Psoas muscle (tissue), 8 donors: ENCODE measurements at places on chromosomes 5 and 9.

DNA sequence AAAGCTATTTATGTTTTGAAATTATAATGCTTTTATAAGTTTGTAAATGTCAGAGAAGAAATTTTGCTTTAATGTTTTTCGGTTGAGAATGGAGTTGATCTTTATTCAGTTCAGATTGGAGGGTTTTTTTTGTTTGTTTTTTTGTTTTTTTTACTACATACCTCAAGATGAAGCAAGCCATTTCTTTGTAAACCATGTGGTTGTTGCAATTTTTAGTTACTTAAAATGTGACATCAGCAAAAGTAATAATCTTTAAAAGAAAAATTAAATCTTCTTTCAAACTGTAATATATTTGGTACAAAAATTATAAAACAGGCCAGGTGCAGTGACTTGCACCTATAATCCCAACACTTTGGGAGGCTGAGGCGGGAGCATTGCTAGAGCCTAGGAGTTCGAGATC lies 102.6 kb downstream of the CDC42SE2 start:
- no peak for DNase-seq

- DNase-seq = no peak
Measured at GRCh38 chr9:126587187-126588185, 26.2 kb upstream of the LMX1B start.

DNA sequence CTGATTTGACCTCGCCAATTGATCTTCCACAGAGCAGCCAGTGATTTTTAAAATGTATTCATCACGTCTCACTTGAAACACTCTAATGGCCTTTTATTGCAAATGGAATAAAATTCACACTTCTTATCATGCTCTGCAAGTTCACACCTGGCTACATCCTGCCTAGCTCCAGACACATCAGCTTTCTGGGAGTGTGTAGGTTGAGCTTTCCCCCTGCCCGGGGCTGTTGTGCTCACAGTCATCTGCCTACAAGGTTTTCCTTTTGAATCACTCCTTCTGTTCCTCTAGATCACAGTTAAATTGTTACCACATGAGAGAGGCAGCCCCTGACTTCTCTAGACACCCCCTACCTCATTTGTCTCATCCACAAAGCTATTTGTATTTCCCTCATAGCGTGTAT lies 674.5 kb downstream of the PRELID2 start:
- no peak for DNase-seq

DNA sequence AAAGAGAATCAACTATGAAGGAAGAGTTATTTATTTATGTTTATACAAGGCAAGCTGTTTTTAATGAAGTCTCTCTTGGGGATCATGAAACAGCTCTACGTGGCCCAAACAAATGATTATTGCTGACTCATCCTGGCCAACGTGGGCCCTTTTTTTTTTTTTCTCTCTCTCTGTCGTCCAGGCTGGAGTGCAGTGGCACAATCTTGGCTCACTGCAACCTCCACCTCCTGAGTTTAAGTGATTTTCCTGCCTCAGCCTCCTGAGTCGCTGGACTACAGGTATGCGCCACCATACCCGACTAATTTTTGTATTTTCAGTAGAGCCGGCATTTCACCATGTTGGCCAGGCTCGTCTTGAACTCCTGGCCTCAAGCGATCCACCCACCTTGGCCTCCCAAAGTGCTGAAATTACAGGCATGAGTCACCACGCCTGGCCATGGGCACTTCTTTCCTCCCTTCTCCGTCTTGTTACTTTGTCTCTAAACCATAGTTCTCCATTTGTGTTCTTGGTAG lies 98.3 kb downstream of the BASP1 start:
- no peak for DNase-seq

GRCh38 chr5:136311999-136312398 lies 53.3 kb downstream of the TRPC7 start:
- no peak for DNase-seq

DNA sequence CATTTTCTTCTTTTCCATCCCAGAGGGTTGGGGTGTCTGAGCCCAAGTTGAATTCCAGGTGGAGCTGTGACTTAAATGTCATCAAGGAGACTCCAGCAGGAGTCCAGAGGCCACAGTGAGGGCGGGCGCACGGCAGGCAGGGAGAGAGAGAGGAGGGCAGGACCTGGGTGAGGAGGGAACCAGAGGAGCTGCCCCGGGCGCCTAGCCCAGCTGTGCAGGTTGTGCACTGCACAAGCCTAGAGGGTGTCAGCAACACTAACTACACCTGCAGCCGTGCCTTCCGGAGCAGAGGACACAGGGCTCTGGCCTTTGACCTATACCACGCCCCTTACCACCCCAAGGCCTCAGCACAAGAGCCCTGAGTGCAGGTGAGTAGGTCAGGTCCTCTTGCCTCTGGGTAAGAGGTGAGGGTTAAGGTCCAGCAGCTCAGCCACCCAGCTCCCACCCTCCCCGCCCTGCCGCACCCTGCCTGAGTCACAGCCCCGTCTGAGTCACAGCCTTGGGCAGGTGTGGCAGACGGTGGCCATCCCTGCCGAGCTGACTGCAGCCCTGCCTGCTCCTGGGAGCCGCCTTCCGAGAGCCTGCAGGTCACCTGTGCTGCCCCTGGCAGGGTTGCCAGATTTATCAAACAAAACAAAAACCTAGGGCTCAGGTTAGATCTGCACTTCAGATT lies 6.4 kb upstream of the AGPAT2 start:
- no peak for DNase-seq

- no peak for DNase-seq
Measured at GRCh38 chr9:71741926-71742648, 26.2 kb downstream of the CEMIP2 start.

- no peak for DNase-seq
Measured at GRCh38 chr9:91127653-91128052, 234.1 kb downstream of the AUH start.

DNA sequence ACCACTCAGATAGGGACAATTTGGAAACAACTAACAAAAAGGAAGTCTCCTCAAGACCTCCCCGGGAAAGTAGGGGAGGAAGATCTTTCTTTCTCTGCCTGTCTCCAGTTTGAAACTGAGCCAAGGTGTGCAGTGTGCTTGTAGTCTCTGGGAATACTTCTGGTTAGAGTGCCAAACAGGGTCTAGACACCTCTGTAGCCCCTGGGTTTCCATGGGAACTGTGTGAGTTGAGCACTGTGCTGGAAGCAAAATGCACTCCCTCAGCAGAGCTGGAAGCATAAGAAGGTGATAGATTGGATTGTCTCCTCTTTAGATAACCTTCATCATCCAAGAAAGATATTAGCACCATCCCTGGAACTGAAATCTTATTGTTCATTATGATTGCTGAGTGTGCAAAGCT lies 129.2 kb upstream of the TNPO1 start:
- DNase-seq = no peak

DNA sequence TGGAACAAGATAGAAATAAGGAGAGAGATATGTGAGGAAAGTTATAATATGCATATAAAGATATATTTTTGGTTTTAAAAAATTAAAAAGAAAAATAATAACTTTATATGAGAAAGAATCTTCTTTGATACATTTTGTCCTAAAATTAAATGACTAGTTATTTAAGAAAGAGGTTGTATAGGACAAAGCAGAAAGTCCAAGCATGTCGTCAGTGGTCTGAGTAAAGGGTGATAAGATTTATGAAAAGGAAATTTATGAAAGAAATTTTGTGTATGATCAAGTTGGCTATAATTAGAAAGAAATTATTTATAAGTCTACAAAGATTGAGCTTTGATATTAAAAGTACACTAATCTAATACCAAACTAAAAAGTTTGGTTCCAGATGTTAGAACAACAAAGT lies 32.0 kb downstream of the GTF3C4 start:
- no peak for DNase-seq

DNA sequence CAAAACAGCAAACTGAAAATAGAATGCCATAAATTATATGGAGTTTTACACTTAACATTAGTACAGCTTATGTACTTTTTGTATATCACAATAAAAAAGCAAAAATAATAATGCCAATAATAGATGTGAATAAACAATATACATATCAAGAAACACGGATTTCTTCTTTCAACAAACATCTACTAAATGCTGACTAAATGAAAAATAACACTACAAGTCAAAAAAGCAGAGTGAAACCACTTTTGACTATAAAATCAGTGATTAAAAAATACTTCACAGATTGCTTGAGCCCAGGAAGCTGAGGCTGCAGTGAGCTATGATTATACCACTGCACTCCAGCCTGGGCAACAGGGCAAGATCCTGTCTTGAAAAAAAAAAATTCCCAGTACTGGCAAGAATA lies 32.2 kb downstream of the FANCC start:
- DNase-seq = no peak

- DNase-seq = no peak
Measured at GRCh38 chr5:173734716-173735115, 118.3 kb upstream of the BOD1 start.

GRCh38 chr5:123855609-123856008 lies 343.6 kb downstream of the CSNK1G3 start:
- DNase-seq = no peak

- DNase-seq = peak; percentile 52
Measured at GRCh38 chr9:133955821-133956411, 36.2 kb downstream of the VAV2 start.

DNA sequence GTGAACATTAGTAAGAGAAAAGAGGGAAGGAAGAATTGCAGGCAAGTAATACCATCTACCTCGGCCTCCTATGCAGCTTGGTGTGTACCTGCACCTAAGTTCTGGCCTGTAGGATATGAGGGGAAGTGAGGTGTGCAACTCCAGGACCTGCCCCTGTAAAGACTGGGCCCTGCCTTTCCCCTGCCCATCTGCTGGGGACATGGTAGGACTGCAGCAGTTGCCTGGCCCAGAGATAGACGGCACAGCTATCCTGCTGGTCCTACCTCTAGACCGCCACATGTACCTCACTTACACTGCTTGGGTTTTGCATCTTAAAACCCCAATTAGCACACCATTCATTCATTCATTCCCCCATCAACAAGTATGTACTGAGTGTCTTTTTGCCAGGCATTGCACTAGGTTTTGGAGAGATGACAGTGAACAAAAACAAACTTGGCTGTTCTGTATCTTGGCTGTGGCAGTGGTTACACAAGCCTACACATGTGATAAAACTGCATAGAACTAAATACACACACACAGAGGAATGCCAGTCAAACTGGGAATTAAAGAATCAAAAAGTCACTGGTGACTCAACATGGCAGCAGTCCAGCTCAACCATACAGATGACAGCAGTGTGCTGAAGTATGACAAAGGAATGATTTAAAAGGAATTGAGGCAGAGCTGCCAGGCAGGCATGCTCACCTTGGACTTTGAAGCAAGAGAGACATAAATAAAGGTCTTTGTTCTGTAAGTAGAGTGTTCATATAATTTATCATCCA lies 23.3 kb upstream of the MGAT1 start:
- peak; percentile 58 for DNase-seq

DNA sequence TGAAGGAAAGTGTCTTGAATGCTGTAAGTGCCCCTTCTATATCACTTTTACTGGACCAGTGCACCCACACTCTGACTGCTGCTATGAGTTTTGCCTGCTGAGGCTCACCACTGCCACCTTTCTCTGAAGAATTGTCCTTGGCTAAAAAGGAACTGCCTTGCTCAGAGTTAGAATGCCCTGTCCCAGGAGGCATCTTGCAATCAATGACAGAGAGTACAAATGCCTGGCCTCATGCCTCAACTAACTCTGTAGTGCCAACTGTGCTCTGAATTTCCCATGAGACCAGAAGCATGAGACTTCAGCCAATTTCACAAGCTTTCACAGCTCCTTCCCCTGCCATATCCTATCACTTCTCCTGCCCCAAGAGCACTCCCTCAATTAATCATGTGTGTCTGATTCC lies 569.7 kb downstream of the ZNF608 start:
- DNase-seq = no peak

GRCh38 chr5:77396017-77396416 lies 96.1 kb downstream of the WDR41 start:
- DNase-seq = no peak

DNA sequence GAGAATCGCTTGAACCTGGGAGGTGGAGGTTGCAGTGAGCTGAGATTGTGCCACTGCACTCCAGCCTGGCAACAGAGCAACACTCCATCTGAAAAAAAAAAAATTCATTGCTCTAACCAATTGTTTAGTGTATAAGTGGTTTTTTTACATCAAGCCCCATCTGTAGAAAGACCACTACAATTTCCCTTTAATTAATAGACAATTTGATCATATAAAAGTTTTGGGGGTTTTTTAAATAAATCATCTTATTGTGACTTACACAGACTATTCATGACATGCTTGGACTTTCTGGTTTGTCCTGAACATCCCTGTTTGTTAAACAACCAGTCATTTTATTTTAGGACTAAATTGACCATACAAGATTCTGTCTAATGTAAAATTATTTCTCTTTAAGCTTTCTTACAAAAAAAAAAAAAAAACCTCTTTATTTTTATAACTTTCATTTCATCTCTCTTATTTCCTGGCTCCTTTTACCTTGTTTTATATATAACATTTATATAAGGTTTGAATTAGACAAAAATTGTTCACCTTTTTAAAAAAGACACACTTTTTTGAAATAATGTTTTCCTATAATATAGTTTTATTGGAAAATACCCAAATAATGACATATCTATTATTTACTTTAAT lies 9.8 kb upstream of the FANCC start:
- DNase-seq = no peak

DNA sequence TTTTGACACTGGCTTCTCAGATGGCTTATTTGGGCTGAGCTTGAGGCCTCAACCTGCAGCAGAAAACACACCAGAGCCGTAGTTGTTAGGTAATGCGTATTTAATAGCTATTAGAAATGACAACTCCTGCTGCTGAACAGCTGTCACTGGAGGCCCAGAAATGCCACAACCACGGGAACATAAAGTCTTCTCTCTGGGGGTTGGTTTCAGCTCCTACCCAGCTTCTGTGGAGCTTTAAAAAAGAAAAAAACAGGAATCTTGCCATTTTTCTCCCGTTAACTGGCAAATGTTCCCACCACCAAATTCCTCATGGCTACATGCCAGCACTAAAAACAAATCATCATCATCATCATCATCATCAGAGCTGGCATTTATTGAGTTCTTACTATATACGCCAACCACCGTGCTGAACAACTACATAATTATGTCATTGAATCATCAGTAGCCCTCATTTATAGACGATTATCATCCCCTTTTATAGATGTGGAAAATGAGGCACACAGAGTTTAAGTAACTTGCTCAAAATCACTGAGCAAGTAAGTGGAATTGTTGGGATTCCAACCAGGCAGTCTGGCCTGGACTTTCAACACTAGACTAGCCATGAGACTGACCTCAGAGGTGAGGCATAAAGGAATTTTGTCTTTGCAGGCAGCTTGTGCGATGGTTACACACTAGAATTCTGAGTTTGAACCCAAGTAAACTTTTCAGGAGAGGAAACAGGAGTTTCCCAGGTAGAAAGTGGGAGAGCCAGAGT lies 185.3 kb upstream of the WWC1 start:
- no peak for DNase-seq

- no peak for DNase-seq
Measured at GRCh38 chr5:110376281-110376951, 350.1 kb downstream of the TMEM232 start.

GRCh38 chr5:77374686-77375085 lies 117.4 kb downstream of the WDR41 start:
- DNase-seq = no peak

- no peak for DNase-seq
Measured at GRCh38 chr5:139402561-139403158, 1.2 kb downstream of the SPATA24 start.

- DNase-seq = no peak
Measured at GRCh38 chr5:141359790-141360426, at the start of gene PCDHGB2. Gene PCDHGB2, plus strand, starts transcription at chr5:141359994. Its CDS starts 142 bp downstream, at chr5:141360136.

GRCh38 chr5:69252437-69252836 lies 17.8 kb downstream of the CDK7 start:
- DNase-seq = no peak

- DNase-seq = peak; percentile 12
Measured at GRCh38 chr5:1505506-1506241, 18.1 kb downstream of the LPCAT1 start.

- no peak for DNase-seq
Measured at GRCh38 chr5:180718810-180719453, 20.9 kb downstream of the OR2Y1 start.

GRCh38 chr9:24721621-24722020 lies 175.9 kb upstream of the IZUMO3 start:
- DNase-seq = no peak
